Glutamatergic neuron (in vitro differentiated cells): ENCODE measurements at places on chromosomes 2 and 18.

- H3K4me1 ChIP-seq, result no peaks in the 10 kb centered on the region
- no peak overlapping the region for H3K4me3 ChIP-seq
- H3K36me3 ChIP-seq, result no peaks in the 10 kb centered on the region
These were observed 286.7 kb upstream of the CYRIA start for GRCh38 chr2:16952368-16952767.

DNA sequence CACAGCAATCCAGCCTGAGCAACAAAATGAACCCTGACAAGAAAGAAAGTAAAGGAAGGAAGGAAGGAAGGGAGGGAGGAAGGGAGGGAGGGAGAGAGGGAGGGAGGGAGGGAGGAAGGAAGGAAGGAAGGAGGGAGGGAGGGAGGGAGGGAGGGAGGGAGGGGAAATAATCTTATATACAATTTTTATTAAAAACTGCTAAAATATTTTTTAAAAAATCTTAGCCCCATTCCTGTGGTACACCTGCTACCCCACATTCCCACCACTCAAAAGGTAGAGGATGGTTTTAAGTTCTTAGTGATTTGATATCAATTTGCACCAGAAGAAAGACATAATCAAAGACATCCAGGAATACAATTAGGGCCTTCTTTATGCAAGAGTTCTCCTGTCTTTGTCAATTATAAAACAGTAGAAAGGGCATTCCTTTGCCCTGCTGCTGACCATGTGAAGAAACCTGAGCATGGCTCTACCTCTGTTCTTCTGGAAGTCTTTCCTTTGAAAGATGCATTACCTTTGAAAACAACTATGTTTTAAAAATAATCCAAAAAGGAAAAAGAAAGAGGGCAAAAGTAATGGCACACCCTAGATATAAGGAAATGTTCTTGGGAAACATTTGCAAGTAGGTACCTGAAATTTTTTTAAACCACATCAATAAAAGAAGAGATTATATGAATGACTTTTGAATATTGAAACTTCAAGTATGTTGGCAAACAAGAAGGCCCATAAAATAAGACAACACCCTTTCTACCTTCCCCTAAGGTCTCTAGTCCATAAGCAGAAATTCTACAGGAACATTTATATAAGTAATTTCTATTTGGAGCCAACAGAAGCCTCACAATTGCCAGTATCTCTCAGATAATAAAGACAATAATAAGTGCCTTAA, 33.7 kb upstream of the ACVR2A start:
- no peak overlapping the region for H3K27ac ChIP-seq
- H3K4me1 ChIP-seq, result peaks cover 4% of the 10 kb centered on the region
- H3K4me3 ChIP-seq, result no peak overlapping the region
- no peak for DNase-seq

DNA sequence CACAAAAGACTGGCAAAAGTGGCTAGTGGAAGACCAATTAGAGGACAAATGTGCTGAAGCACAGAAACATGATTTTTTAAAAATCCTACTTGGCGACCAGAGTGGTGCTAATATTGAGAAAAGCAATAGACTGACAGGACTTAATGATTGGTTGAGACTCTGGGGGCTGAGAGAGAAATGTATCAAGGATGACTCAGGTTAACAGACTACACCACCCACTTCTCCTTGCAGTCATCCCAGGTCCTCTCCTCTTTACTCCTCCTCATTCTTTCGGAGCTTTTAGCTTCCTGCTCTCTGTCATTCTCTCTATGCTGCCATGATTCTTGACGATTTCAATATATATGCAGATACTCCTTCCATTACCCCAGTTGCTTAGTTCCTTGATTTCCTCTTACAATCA, 54.6 kb upstream of the CYTIP start:
- no peak overlapping the region for H3K4me3 ChIP-seq
- DNase-seq, result no peak
- no peak overlapping the region for H3K27ac ChIP-seq
- peaks cover 3% of the 10 kb centered on the region for H3K4me1 ChIP-seq
- H3K36me3 ChIP-seq, result no peaks in the 10 kb centered on the region
- no peaks in the 10 kb centered on the region for H3K27me3 ChIP-seq

GRCh38 chr2:112880091-112880531, 30.9 kb upstream of the IL37 start:
- H3K4me3 ChIP-seq, result no peak overlapping the region
- no peak overlapping the region for H3K27ac ChIP-seq
- no peak for DNase-seq
- H3K27me3 ChIP-seq, result no peaks in the 10 kb centered on the region
- no peaks in the 10 kb centered on the region for H3K36me3 ChIP-seq
- H3K4me1 ChIP-seq, result no peaks in the 10 kb centered on the region

DNA sequence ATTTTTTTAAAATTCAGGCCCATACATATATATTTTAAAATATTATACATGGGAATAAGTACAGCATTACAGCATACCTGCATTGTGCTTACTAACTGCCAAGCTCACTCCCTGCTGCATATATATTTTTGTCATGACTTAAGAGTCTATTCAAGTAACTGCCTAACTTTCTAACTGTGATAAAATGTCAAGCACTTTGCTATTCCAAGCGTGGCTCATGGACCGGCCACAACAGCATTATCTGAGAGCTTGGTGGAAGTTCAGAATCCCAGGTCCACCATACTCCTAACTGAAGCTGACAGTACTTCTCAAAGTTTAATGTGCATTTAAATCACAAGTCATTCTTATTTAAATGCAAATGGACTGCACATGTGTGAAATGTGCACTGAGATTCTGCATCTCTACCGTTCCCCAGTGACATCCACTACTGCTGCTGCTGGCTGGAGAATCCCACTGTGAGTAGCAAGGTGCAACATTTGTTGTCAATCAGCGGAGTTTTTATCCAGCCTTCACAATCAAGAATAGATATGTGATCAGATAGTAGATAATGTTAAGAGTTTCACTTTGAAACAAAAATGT, 79.1 kb downstream of the DYM start:
- DNase-seq, result no peak
- no peaks in the 10 kb centered on the region for H3K27me3 ChIP-seq
- H3K4me1 ChIP-seq, result no peaks in the 10 kb centered on the region
- no peak overlapping the region for H3K4me3 ChIP-seq

- no peak for DNase-seq
- H3K27me3 ChIP-seq, result no peaks in the 10 kb centered on the region
- H3K4me3 ChIP-seq, result no peak overlapping the region
- H3K27ac ChIP-seq, result no peak overlapping the region
These were observed 37.5 kb downstream of the TCF4 start for GRCh38 chr18:55550471-55550870.

GRCh38 chr18:48974304-48975119, 23.7 kb upstream of the SMAD7 start:
- peak; percentile 36 for DNase-seq
- peaks cover 6% of the 10 kb centered on the region for H3K4me1 ChIP-seq
- H3K4me3 ChIP-seq, result peak overlapping the region; percentile 80
- H3K27ac ChIP-seq, result no peak overlapping the region
- H3K36me3 ChIP-seq, result no peaks in the 10 kb centered on the region
- H3K27me3 ChIP-seq, result peaks cover 23% of the 10 kb centered on the region

- H3K27ac ChIP-seq, result no peak overlapping the region
- H3K36me3 ChIP-seq, result peaks cover 3% of the 10 kb centered on the region
- peaks cover 22% of the 10 kb centered on the region for H3K27me3 ChIP-seq
These were observed 212.4 kb downstream of the SEPTIN10 start for GRCh38 chr2:109401370-109401769.

DNA sequence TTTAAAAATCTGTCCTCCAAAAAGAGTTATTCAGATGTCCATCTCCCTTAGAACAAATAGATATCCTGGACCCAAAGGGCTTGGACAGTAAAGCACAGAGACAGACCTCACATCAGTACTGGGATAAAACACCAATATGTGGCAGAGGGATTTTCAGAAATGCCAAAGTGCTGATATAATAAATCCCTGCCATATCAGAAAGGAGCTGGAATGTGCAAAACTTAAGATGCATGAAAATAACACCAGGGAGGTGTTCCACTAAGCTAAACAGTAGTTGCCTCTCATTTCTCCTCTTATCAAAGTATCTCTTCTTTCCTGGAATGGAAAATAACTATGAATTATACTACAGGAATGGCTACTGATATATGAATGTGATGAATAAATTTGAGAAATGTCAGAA, 13.2 kb downstream of the USP40 start:
- H3K4me1 ChIP-seq, result peaks cover 9% of the 10 kb centered on the region
- no peak for DNase-seq
- H3K27ac ChIP-seq, result no peak overlapping the region
- H3K4me3 ChIP-seq, result no peak overlapping the region

DNA sequence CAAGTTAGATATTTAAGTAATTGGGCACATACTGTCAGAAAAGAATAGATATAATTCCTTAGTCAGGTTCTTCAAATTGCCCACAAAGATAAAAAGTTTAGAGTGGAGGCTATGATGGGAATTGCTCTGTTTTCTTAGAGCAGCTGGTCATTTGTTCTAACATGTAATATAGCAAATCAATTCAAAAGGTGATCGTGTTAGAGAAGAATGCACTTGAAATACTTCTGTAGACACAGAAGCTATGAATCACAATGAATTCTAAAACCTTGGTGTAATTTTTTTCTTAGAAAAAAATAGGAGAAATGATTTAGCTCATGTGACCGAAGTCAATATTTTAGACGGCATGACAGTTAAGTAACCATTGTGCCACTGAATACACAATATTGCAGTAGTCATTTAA, 918.1 kb upstream of the LRATD1 start:
- H3K36me3 ChIP-seq, result no peaks in the 10 kb centered on the region
- no peak overlapping the region for H3K4me3 ChIP-seq
- H3K4me1 ChIP-seq, result no peaks in the 10 kb centered on the region
- no peak overlapping the region for H3K27ac ChIP-seq
- no peak for DNase-seq
